Stimulated activated CD4-positive, alpha-beta T cell treated with anti-CD3 and anti-CD28 coated beads, Interleukin-15, amount 100 ng/mL, for 1 hour (primary cell): ENCODE measurements at places on chromosomes 7 and 10.

DNA sequence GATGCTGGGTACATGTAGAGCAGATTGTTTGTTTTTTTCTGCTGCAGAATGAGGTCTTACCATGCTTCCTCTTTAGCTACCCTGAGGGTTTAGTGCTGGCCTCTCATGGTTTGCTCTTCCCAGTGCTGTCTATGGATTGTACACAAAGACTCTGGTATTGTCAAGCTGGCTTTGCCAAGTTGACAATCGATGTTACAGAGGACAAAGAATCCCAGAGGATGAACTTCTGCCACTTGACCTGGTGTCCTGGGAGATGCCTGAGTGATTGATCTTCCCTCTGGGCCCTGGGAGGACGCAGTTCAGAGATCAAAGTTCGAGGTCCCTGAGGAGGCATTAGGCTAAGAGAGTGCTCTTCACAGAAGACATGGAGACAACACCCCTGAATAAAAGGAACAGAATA is 865.4 kb downstream of the CCSER2 start:
- no peak for DNase-seq

GRCh38 chr7:83648464-83649241 is at the start of gene SEMA3E:
Gene SEMA3E (minus strand): TSS chr7:83649139.
- no peak for DNase-seq

DNA sequence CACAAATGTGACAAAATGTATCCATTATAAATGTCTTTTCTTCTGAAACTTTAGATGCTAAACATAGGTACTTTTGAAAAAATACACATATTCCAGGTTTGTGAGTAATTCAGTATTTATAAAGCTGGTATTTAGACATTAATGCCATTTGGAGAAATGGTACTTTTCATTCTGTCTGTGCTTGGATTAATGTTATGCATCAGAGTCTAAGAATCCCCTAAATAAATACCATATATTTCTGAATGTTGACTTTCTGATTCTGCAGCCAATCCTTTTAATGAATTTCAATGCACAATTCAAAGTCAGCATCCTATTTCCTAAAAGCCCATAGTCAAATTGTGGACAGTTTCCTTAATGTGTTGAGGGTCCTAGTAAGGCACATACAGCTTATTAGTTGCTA is 145.0 kb downstream of the DKK1 start:
- DNase-seq = no peak

DNA sequence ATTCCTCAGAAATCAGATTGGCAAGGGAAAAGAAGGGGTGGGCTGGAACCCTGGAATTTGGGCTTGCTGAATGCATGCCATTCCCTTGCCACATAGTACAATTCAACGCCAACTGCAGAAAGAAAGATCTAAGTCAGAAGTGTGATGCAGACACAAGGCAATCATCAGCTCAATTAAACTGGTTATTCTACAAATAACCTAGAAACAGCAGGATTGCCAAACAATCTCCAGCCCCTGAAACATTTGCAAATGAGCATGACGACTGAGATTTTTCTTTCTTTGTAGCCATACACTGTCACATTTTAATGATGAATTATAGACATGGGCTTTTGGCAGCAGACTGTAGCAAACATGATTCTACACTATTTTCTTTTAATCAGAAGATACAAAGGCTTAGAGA is 16.5 kb upstream of the CREB5 start:
- DNase-seq = no peak

- no peak for DNase-seq
Measured at GRCh38 chr10:131134001-131134576, 177.4 kb downstream of the TCERG1L start.

DNA sequence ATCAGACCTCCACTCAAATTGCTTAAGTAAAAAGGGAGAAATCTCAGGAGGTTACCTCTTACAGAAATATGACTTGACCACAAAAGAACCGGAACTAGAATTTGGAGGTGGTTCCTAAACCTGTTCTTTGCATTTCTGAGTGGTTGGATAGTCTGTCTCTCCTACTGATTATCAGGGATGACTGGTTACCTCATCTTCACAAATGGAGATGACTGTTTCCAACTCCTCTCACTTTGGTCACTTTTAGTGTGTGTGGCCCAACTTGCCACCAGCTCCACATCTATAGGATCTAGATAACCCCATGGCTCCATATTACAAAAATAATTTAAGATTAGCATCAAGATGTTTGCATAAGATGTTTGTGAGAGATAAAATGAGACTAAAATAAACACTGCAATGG is 95.5 kb downstream of the CCDC71L start:
- DNase-seq = no peak

GRCh38 chr10:10777723-10778122 is 239.9 kb upstream of the CELF2 start:
- DNase-seq = no peak

DNA sequence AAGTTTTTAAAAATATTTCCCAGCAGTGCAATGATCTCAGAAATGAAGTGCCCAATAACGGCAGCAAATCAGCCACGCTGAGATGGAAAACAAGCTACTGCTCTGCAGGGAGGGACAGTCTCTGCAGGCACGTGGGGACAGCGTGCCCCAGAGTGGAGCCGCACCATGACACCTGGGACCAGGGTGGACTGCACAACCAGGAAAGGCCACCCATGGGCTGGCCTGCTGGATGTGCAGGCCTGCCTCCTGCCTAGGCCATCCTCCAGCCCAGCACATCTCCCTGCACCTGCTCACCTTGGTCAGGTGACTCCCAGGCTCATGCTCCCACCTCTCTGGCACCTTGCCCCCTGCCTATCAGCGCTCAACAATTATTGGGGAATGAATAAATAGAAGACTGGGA is 80.4 kb downstream of the VSTM4 start:
- DNase-seq = no peak

DNA sequence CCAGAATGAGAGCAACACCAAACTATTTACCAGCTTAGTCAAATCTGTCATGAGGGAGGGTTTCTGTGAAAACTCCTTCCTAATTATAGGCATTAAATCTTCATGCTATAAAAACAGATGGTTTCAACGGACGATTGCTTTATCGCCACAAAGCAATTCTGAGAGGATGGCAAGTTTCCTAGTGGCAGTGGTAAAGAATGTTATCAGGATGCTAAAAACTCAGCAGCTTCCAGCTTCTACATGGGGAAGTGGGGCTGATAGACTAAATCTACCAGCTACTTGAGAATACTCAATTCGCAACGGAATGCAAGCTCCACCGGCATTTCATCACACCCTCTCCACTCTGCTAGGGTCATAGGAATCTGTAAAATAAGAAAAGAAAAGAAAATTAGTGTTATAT is 41.8 kb downstream of the JCAD start:
- DNase-seq = no peak

DNA sequence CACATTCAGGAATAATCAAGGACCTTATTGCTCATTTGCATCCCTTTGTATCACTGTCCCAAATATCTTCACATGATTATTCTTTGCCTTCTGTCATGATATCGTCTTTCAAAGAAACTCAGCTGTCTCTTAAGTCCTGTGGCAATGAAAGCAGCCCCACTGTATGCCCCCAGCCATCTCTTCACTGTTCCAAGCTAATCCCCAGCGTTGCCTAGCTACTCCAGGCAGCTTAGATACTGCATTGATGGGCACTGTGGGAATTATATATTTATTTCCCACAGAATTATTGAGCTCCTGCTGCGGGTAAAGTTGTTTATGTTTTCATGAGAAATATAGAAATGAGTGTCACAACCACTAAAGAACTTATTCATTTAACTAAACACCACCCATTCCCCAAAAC is 38.8 kb downstream of the SND1 start:
- DNase-seq = no peak

- DNase-seq = no peak
Measured at GRCh38 chr10:100999742-101000126, at the start of gene LZTS2. Gene LZTS2 (plus strand): TSS chr10:100999808. CDS start chr10:101002539, 2,731 bp downstream.

DNA sequence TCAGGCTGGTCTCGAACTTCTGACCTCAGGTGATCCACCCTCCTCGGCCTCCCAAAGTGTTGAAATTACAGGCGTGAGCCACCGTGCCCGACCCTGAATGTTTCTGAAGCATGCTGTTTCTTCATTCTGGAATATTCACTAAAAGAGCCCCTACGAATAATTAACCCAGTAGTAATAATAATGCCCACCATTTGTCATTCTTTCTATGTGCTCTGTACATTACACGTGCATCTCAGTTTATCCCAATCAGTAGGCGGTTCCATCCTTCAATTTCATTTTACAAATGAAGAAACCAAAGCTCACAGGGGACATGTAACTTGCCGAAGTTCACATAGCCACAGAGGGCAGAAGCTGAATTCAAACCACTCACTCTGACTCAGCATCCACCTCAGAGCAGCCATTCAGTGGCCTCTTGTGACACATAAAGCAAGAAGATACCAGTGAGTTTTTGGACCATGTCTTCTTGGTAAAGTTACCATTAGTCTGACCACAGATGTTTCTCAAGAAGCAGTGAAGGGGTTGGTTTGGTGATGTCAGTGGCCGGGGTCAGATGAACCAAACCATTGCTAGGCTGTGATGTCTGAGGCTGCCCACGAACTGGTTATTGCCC is 71.9 kb upstream of the DUSP5 start:
- no peak for DNase-seq

DNA sequence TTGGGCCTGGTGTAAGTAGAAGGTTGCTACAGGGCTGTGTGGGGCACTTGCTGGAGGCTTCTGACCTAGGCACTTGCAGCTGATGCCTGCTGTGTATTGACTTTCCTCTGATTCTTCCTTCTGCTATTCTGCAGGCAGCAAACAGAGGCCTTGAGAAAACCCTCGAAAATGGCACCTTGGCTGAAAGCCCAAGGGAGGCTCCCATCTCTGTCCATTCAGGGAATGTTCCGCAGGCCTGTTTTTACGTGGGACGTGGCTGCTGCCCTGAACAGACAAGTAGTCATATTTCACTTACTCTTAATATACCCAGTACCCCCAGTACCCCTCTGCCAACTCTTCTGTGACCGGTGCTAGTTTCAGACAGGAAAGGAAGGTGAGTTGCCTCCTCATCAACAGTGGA is 664.7 kb downstream of the INHBA start:
- no peak for DNase-seq

- peak; percentile 57 for DNase-seq
Measured at GRCh38 chr10:71708301-71708703, 11.3 kb downstream of the C10orf105 start.

- no peak for DNase-seq
Measured at GRCh38 chr10:24907956-24908355, 44.5 kb downstream of the PRTFDC1 start.

DNA sequence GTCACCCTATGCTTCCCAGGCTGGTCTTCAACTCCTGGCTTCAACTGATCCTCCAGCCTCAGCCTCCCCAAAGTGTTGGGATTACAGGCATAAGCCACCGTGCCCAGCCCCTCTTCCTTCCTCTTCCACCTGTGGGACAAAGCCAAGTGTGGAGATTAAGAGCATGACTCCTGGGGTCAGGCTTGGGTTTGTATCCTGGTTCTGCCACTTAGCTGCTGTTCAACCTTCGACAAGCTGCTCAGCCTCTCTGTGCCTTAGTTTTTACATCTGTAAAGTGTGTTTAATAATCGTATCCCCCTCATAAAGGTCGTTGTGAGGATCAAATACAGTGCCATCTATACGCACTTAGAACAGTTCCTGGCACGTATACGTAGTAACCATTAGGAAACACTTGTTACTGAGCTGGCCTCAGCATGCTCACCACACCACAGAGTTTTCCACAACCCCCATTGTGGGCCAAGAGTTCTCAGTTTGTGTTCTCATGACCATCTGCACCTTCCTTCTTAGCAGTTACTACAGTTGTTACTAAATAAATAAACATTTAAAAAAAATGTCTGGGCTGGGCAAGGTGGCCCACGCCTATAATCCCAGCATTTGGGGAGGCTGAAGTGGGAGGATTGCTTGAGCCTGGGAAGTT is 140.5 kb upstream of the BTBD16 start:
- no peak for DNase-seq

GRCh38 chr7:2812831-2813230 is 31.3 kb downstream of the GNA12 start:
- no peak for DNase-seq

- DNase-seq = no peak
Measured at GRCh38 chr7:1843921-1844335, 173.9 kb downstream of the ELFN1 start.

GRCh38 chr10:15858861-15859281 is 1.4 kb downstream of the MINDY3 start:
- DNase-seq = no peak

DNA sequence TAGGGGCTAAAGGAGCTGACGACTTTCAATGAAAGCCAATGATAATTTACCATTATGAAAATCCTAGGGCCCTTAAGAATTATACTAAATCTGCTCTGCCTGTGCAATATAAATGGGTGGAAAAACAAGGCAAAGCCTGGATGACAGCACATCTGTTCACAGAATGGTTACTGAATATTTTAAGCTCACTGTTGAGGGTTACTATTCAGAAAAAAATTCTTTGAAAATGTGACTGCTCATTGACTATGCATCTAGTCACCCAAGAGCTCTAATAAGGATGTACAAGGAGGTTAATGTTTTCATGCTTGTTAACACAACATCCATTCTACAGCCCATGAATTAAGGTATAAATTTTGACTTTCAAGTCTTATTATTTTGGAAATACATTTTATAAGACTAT is 8.9 kb downstream of the DKK1 start:
- DNase-seq = no peak

GRCh38 chr7:101231644-101232043 is 6.0 kb downstream of the CLDN15 start:
- DNase-seq = no peak
